HT1080 (cell line): ENCODE measurements at places on chromosomes 3 and 15.

DNA sequence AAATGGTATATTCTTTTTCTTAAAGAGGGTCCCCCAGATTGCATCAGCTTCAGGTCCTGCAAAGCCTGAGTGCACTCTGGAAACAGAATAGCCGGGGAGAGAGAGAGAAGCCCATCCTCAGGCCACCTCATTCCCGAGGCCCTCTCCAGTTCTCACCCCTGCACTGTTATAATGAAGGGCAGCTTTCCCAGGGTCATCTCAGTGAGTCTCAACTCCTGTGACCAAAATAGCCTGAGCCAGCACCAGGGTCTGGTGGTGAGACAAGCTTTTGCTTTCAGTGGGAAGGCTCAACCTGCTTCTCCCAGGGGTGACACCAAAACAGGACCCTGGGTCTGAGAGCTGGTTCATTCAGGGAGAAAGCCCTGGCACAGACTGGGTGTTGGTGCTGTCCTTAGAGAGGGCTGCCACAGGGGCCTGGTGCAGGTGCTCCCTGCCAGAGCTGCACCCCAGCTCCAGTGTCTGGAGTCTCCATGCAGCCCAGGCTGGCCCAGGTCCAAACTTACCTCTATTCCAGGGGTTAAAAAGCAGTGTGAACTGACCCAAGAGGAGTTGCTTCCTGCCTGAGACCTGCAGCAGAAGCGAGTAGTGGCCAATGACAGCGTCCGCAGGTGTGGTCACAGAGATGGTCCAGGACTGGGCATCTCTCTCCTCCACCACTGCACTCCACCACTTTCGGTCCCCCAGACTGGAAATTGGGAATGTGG lies 6.1 kb downstream of the EPB42 start:
- DNase-seq = no peak

- DNase-seq = no peak
Observed at GRCh38 chr3:197881970-197882338, 68.0 kb upstream of the RPL35A start.

DNA sequence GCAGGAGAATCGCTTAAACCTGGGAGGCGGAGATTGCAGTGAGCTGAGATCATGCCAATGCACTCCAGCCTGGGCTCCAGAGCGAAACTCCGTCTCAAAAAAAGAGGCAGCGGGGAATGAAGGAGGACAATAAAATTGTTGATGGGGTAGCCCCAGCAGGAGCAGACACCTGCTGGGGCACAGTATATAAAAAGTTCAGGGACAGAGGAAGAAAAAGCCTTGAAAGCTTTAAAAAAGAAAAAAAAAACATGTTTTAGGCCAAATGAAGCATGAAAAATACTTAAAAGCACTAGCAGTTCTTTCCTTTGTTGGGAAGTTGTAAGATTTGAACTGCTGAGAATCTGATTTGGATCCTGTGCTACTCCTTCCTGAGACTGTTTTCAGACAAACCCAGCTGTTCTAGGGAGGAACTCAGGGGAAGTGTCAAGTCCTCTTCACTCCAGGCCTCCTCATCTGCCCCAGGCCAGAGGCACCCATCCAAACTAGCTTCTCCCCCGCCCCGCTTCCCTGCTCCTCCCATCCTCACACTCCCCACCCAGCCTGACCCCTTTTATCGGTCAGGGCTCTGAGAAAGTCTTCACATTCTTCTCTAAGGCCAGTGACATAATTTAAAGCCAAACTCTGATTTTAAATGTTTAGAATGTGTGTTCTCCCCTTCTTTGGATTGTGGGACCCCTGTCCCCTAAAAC lies 4.9 kb downstream of the IL17RD start:
- DNase-seq = no peak

- DNase-seq = no peak
Observed at GRCh38 chr3:123692671-123693070, 107.8 kb upstream of the HACD2 start.

GRCh38 chr3:48394391-48394790 lies 22.4 kb downstream of the FBXW12 start:
- no peak for DNase-seq

- DNase-seq = no peak
Observed at GRCh38 chr3:181912384-181912783, 200.7 kb downstream of the SOX2 start.

- DNase-seq = no peak
Observed at GRCh38 chr3:46517784-46518181, 20.0 kb downstream of the RTP3 start.

DNA sequence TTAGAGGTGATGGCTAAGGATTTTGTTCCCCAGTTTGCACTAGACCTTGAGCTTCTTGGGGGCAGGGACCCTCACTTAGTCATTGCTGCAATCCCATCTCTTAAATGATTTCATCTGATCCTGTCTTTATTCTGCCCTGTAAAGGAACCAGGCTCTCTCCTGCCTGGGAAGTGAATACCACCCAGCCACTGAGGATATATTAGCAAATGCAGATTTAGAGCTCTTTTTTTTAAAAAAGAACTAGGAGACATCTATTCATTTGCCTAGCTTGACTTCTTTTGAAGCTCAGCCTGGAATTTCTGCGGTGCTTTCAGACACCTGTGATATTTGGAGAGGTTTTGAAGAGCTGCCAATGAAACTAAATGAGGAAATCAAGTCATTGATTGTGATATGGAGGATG lies 41.8 kb downstream of the CA12 start:
- no peak for DNase-seq

DNA sequence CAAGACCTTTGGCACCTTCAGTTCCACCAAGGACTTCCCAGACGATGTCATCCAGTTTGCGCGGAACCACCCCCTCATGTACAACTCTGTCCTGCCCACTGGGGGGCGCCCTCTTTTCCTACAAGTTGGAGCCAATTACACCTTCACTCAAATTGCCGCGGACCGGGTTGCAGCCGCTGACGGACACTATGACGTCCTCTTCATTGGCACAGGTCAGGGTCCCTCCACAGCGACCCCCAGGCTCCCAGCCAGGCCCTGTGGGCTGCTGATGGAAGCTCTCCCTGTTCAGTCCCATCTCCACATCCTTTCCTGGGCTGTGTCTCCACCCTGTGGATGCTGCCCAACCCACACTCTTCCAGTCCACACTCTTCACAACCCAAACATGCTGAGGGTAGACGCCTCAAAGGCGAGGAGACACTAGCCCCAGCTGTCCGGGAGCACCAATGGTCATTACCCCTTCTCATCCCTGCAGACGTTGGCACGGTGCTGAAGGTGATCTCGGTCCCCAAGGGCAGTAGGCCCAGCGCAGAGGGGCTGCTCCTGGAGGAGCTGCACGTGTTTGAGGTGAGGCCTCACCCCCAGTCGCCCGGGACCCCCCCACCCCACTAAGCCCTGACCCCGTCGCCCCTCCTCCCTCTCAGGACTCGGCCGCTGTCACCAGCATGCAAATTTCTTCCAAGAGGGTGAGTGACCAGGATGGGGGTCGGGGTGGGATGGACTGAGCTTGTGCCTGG lies 4.3 kb upstream of the LSMEM2 start:
- peak; percentile 52 for DNase-seq

DNA sequence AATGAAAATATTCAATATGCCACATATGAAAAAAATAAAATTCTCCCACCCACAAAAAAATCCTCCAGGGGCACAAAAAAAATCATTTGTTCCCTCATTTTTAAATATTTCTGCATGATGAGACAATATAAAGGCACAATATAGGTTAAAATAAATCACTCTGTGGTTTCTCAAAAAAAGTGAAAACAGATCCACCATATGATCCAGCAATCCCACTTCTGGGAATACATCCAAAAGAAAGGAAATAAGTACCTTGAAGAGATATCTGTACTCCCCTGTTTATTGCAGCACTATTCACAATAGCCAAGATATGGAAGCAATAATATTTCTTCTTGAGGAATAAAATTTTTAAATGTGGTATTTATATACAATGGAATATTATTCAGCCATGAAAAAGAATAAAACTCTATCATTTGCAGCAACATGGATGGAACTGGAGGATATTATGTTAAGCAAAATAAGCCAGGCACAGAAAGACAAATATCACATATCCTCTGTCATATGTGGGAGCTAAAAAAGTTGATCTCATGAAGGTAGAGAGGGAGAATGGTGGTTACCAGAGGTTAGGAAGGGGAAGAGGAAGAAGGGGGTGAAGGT lies 1.5 kb downstream of the ATP8B4 start:
- DNase-seq = no peak

- DNase-seq = no peak
Observed at GRCh38 chr3:32354362-32354778, 37.3 kb upstream of the CMTM7 start.

GRCh38 chr3:138066383-138066782 lies 49.0 kb downstream of the DZIP1L start:
- DNase-seq = no peak

GRCh38 chr3:136804141-136804540 lies 14.8 kb upstream of the SLC35G2 start:
- no peak for DNase-seq

- no peak for DNase-seq
Observed at GRCh38 chr3:161690299-161690620, 193.7 kb downstream of the OTOL1 start.

DNA sequence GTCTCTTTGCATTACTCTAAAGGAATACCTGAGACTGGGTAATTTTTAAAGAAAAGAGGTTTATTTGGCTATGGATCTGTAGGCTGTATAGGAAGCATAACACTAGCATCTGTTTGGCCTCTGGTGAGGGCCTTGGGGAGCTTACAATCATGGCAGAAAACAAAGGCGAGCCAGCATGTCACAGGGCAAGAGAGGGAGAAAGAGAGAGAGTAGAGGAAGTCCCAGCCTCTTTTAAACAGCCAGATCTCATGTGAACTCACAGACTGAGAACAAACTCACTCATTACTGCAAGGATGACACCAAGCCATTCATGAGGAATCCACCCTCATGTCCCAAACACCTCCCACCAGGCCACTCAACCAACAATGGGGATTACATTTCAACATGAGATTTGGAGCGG lies 974.6 kb downstream of the FHIT start:
- no peak for DNase-seq

DNA sequence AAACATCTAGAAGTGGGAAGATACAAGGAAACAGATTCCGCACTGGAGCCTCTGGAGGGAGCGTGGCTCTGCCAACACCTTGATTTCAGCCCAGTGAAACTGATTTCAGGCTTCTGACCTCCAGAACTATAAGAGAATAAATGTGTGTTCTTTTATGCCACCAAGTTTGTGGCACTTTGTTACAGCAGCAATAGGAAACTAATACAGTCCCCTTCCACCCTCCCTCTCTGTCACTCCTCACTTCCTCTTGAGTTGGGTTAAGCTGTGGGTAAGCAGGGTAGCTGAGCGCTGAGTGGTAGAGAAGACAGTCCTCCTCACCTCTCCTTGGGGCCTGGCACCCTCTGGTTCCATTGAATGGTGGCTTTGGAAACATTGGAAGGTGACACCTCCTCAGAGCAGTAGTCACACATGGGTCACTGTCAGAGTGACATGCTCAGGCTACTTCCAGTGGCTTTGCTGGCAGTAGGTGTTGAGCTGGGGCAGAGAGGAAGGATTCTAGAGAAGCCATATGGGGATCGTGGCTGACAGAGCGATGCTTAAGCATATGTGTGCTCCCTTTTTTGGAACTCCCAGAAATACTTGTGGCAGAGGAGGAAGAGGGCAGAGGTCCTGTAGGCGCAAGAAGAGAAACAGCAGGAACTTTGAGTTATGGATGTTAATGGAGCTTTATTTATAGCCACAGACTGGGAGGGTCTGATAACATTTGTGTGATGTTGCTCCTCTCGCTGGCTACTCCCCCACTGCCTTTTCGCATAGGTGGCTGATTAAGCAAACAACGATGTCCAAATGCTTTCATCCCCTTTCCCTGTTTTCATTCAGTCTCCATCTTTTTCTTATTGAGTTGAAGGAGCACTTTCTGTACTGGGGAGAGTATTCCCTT lies 14.8 kb upstream of the HCN4 start:
- DNase-seq = no peak

DNA sequence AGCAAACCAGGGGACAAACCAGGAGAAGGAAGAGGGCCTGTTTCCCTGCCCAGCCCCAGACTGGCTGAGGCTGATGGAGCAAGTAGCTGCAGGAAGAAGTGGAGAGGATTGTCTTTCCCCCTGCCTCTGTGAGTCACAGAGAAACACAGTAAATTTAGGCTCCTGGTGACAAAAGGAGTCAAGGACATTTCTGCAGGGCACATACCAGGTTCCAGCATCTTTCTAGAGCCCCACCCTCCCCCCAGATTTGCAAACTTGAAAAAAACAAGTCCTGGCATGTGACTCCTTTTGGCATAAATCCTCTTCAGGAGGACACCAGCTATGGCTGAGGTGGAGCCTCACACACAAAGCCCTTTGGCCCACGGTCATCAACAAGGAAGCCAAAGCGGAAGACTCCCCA lies 17.8 kb downstream of the PLD1 start:
- DNase-seq = peak; percentile 57
